ENCODE measurements at places on chromosomes 7 and 10. TPM values are rescaled to one million over a fixed set of nuclear protein-coding genes. Genes with fewer than 3 reads are reported as not detected.

DNA sequence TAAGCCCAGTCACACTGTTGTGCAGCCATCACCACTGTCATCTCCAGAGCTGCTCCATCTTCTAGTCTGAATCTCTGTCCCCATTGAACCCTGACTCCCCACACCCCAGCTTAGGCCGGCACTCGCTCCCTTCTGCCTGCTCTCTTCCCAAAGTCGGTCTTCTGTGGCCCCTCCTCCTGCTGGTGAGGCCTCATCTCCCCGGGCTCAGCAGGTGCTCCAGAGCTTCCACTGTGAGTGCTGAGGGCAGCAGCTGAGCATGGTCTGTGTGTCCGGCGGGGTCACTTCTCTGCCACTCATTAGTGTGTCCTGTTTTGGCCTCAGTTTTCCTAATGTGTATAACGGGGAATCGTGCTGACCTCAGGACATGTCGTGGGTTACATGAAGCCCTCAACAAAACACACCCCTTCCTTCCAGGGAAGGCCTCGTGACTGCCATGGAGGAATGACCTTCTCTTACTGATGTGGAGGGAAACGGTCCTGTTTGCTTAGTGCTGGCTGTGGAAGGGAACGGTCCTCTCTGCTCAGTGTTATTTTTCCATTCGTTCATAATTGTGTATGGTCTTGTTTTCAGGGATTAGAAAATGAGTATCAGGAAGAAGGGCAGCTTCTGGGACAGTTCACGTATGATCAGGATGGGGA is 4.3 kb upstream of the GET4 start:
- no peak overlapping the region for H3K4me3 ChIP-seq
- peaks cover 11% of the 10 kb centered on the region for H3K4me1 ChIP-seq
- DNase-seq, result no peak

DNA sequence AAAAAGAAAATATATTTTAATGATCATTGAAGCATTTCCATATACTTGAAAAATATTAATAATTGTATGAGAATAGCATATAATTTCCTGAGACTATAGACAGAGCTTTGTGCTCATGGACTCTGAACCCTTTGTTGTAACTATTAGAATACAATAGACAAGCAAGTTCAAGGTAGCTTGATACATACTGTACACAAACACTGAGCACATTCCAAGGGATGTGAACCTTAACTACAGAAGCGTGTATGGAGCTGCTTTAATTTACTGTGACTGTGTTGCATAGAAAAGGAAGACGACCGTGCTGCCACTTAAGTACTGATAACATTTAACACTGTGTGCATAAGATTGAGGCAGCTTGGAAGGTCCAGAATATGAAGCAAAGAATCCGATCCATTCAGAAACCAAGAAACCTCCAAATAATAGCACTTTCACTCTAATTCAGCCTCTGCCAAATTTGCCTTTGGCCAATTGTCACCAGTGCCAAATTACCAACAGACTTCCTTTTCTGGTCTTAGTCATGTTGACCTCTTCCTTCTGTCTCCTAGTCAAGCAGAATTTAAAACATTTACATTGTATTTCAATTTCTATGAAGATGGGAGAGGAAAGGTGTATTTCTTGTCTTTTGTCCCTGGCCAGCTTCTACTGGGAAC is 566.1 kb upstream of the GALNT17 start:
- H3K27me3 ChIP-seq, result peaks cover 29% of the 10 kb centered on the region
- no peak overlapping the region for H3K27ac ChIP-seq
- DNase-seq, result no peak
- peaks cover 16% of the 10 kb centered on the region for H3K36me3 ChIP-seq

The SPAM1 gene
- total RNA-seq, result not detected

The ACSM6 gene
- not detected for total RNA-seq

The HOXA1 gene
- total RNA-seq, result 9.5 TPM

DNA sequence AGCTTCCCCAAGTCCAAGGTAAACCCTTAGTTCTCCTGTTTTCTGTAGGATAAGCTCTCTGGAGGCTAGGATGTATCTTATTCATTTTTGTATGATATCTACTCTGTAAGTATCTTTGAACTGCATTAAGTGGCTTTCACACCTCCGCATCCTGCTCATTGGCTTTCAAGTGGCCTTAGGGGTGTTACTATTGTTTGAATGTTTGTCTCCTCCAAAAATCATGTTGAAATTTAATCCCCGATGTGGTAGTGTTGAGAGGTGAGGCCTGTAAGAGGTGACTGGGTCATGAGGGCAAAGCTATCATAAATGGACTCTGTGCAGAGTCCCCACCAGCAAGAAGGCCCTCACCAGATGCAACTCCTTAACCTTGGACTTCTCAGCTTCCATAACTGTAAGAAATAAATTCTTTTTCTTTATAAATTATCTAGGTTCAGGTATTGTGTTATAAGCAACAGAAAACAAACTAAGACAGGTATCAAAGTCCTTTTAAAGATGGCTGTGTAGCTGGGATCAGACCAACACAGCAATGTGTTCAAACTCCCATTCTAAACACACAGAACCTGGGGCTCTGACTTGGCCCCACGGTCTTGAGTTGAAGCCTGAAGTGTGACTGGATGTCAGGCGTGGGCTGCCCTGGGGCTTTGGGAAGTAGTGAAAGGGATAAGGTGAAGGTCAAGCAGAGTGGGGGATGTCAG is 25.9 kb downstream of the TBXAS1 start:
- H3K27ac ChIP-seq, result no peak overlapping the region
- DNase-seq, result no peak
- no peaks in the 10 kb centered on the region for H3K36me3 ChIP-seq
- no peak overlapping the region for H3K4me3 ChIP-seq
- no peaks in the 10 kb centered on the region for H3K27me3 ChIP-seq
- peaks cover 15% of the 10 kb centered on the region for H3K4me1 ChIP-seq

GRCh38 chr7:138304071-138304320 is 156.1 kb upstream of the TRIM24 start:
- H3K27ac ChIP-seq, result peak overlapping the region; percentile 85
- peaks cover 5% of the 10 kb centered on the region for H3K36me3 ChIP-seq
- H3K27me3 ChIP-seq, result no peaks in the 10 kb centered on the region

- DNase-seq, result no peak
- no peaks in the 10 kb centered on the region for H3K36me3 ChIP-seq
- no peak overlapping the region for H3K4me3 ChIP-seq
- no peaks in the 10 kb centered on the region for H3K4me1 ChIP-seq
- peaks cover 3% of the 10 kb centered on the region for H3K27me3 ChIP-seq
Observed at GRCh38 chr10:36634916-36635315, 490.5 kb upstream of the ANKRD30A start.
